Tongue (tissue), 3 donors: ENCODE measurements at places on chromosomes 13 and 19. TPM values are rescaled to one million over a fixed set of nuclear protein-coding genes. Genes with fewer than 3 reads are reported as not detected.

Gene TLE2
- total RNA-seq = 52.7 TPM

Gene ZNF443
- total RNA-seq = 11.1 TPM

Gene LCP1
- 19.5 TPM for total RNA-seq

Gene GJB2
- total RNA-seq = 21.2 TPM

Gene IQCN
- 0.62 TPM for total RNA-seq

Gene APC2
- total RNA-seq = 1.5 TPM

Gene TNFAIP8L1
- 12.0 TPM for total RNA-seq

Gene SMARCA4
- total RNA-seq = 87.7 TPM

Gene GPC6
- total RNA-seq = 27.0 TPM

Gene LILRA1
- total RNA-seq = 0.51 TPM

Gene PLEKHF1
- total RNA-seq = 52.9 TPM

Gene KISS1R
- total RNA-seq = not detected

Gene FAM124A
- 2.1 TPM for total RNA-seq

Gene SYT3
- 0.10 TPM for total RNA-seq

Gene PODNL1
- 1.5 TPM for total RNA-seq

Gene CRX
- not detected for total RNA-seq

Gene ZNF90
- 4.1 TPM for total RNA-seq

Gene KCNN1
- total RNA-seq = 0.41 TPM

Gene HS6ST3
- total RNA-seq = 1.8 TPM

Gene MEF2B
- not detected for total RNA-seq

Gene MRPL4
- total RNA-seq = 26.4 TPM

Gene CD79A
- 3.5 TPM for total RNA-seq

Gene CEACAM20
- not detected for total RNA-seq

Gene LYL1
- total RNA-seq = 4.2 TPM

Gene TNNI3
- 1.7 TPM for total RNA-seq

Gene PRSS57
- 0.82 TPM for total RNA-seq

Gene STARD13
- 41.6 TPM for total RNA-seq

Gene RGL3
- 0.10 TPM for total RNA-seq

Gene TEAD2
- 30.9 TPM for total RNA-seq

Gene SMIM44
- total RNA-seq = not detected

Gene NANOS3
- total RNA-seq = not detected
